D721Med (cell line): ENCODE measurements at places on chromosomes 2 and 18.

- DNase-seq: no peak
Measured at GRCh38 chr2:216838151-216838550, 21.7 kb downstream of the TNP1 start.

DNA sequence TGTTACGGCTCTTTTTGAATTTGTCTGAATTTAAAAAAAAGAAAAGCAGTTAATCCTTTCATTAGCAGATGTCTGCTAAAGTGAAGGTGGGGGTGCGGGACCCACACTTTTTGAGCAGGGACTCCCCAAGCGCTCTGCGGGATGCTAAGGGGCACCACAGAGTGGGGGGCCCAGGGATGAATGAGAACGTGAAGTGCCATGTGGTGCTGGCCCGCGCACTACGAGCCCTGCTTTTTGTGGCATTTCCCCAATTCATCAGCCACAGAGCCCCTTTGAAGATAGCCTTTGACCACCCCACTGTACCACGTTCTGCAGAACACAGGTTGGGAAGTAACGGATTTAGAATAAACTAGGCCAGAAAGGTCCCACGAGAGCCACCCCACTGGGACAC, 28.6 kb downstream of the HS1BP3 start:
- no peak for DNase-seq

- no peak for DNase-seq
Measured at GRCh38 chr2:24261441-24261840, 86.6 kb downstream of the FAM228A start.

- no peak for DNase-seq
Measured at GRCh38 chr2:237931205-237931721, 35.6 kb upstream of the UBE2F start.

GRCh38 chr2:187842978-187843847, 289.0 kb upstream of the TFPI start:
- no peak for DNase-seq

DNA sequence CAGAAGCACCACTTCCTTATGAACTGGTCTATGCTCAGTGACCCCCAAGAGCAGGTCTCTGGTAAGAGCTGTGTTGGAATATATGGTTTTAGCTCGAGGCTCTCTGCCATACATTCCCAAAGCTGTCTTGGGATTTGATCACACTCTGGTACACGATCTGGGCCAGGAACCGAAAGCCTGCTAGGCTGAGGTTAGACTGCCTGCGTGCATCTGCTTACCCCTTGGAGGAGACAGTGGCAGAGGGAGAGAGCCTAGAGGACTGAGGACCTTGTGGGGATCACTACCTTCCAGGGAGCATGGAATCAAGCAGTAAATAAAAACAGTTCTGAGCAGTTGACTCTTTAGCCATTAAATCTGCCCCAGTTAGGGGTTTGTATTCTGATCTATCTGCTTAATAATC, 63.7 kb downstream of the ZNF532 start:
- no peak for DNase-seq

DNA sequence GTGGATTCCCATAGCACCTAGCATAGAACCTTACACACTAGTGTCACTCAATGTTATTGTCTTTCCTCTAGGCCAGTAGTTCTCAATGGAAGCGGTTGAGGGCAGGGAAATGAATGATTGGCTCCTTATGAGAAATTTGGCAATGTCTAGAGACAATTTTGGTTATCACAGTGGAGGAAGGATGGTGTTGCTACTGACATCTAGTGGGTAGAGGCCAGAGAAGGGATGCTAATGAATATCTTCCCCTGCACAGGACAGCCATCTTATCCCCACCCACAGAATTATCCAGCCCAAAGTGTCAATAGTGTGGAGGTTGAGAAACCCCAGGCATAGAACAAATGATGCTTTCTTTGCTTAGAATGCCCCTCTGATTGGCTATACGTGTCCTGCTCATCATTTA, 15.8 kb downstream of the C18orf63 start:
- no peak for DNase-seq

DNA sequence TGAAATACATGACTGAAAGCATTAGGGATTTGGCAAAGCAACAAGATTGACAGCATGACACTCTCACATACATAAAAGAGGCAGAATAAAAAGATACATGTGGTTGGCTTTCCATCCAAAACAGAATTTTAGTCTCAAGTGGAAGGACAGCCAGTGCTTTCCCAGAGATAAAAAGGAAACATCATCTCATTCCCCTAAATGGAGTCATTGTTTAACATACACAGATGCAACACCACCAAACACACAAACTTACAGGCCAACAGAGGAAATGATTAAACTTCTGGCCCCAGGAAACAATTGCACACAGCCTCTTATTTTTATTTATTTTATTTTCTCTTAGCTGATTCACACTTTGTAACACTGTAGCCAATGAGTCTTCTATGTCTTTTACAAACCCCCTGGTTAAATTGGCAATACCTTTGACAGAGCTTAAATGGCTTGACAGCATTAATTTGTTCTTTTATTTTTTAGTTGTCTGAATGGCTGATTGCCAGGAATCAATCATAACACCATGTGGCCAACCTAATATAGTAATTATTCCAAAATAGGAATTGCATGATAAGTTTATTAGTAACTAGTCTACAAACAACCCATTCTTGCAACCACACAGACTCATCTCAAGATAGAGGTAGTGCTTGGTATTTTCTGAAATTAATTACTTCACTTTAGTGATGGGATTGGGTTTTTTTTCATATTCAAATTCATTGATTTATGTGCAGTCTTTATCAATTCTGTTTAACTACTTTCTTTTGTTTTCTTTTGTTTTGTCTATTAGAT, 190.5 kb downstream of the RND3 start:
- no peak for DNase-seq

GRCh38 chr2:32849456-32850194, 97.1 kb upstream of the LTBP1 start:
- DNase-seq: no peak

DNA sequence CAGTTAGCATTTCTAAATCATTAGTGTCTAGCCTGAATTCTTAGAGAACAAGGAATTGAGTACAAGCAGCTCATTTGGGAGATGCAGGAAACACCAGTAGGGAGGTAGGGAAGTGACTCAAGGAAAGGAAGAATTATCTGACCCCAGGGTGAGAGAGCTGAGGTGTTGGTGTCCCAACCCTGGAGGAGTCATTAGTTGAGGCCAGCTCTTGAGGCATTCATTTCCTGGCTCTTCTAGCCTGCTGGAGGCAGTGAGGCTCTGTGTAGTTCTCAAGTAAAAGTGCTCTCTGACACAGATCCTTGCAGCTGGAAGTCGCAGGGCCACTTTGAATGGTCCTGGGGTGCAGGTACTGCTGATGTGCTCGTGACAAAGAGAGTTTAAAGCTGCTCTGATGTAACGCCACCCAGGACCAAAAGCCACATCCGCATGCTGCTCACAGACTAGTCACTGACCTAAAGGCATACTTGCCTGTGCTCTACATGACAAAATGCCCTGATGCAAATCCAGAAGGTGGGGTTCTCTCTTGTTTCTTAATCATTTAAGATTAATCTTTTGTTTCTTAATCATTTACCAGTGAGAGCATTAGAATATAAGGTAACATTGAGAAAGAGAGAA, 299.5 kb upstream of the LYPD1 start:
- no peak for DNase-seq

DNA sequence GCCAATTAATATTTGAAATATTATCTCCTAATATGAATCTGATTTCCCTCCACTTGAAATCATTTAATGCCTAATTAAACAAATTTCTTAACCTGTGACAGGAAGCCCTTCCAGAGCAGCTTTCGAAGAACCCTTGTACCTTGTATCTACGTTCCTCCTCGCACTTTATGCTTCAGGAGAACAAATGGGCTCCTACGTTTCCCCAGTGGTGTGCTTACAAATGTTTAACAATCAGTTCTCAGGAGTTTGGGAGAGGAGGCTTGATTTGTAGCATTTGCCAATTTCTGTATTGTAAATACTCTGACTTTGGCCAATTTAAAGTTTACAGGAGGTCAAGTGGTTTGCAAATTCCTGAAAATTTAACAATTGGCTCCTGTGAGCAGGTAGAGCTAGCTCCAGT, 327.8 kb downstream of the THSD7B start:
- DNase-seq: no peak

DNA sequence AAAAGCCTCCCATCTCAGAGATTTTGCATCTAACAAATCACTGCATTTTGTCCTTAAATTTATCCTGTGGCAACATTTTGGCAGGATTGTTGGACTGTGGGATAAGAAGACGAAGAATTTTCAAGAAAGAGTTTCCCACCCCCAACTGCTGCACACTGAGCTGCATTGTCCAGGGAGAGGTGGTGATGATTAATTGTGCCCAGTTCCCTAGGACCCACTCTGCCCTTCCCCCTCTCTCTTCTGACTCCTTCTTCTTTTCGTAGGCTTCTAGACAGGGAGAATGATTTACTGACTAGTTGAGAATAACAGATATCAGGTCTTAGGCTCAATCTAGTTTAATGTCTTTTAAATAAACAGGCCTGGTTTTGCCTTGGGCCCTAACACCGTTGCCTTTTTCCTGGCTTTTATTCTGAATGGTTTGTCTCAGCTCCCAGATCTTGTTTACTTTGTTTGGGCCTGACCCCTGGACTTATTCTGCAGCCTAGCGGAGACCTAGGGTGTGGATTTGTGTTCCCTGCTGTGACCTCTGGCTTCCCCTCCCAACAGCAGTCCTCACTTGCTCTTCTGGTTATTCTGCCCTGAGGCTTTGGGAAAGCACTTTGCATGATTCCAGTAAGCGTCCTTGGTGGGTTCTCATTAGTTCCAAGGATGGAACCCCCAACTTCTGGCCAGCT, 233.3 kb downstream of the INSIG2 start:
- DNase-seq: no peak

DNA sequence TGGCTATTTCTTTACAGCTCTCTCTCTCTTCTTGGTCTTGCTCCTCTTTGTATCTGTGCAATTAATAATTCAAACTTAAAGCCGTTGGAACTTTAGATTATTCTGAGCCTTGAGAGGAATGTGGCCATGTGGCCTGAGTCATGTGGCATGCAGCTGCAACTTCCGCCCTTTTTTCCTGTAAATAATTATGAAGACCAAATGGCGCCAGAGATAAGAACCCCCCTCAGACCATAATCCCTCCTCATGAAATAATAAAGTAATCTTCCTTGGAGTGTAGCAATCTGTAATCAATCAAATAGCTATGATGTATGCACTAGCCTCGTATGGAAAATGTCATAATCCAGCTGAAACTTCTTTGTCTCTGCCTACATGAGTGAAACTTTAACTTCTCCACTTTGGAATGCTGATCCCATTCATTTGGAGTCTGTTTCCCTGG, 13.5 kb upstream of the TWSG1 start:
- DNase-seq: no peak

- no peak for DNase-seq
Measured at GRCh38 chr2:67234440-67234839, 162.7 kb upstream of the ETAA1 start.

DNA sequence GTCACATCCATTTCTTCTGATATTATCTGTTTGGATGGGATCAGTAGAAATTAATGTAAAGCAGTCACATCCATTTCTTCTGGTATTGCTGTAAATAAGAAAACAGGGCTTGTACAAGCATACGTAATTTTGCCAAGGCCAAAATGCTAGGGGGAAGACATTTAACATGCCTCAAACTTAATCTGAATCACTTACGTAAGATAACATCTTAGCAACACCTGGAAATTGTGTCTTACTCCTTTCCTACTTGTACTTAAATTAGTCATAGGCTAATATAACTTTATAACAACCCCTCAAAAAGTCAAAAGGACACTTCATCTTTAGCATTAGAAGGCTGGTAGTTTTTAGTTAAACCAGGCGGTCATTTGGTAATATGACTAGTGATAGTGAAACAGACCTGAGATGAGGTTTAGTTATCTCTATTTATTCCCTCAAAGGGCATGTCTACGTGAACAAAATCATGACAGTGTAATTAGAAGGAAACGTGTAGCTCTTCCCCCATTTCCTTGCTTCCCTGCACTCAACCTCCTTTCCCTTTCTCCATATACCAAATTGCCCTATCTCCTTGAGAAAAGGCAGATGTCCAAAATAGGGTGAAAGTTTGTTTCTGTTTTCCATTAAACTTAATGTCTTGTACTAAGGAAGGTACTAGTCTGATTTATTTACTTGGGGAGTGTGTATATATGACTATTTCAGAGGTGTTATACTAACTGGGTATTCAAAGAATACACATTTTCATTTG, 99.3 kb upstream of the FZD5 start:
- no peak for DNase-seq

DNA sequence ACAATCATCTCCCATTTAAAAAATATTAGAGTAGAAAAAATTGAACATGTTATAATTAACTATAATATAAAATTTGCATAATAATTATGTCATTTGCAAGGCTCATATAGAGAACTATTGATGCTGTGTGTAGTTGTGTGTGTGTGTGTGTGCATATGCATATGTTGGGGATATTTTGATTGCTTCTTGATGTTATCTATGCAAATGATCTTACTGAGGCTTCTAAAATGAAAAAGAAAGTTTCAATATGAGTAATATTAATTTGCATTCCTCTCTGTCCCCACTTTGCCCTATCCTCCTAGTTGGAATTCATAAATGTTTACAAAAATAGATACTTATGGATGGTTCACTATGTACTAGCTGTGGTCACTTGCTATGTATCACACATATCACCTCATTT, 523.3 kb downstream of the TRIB2 start:
- DNase-seq: no peak

DNA sequence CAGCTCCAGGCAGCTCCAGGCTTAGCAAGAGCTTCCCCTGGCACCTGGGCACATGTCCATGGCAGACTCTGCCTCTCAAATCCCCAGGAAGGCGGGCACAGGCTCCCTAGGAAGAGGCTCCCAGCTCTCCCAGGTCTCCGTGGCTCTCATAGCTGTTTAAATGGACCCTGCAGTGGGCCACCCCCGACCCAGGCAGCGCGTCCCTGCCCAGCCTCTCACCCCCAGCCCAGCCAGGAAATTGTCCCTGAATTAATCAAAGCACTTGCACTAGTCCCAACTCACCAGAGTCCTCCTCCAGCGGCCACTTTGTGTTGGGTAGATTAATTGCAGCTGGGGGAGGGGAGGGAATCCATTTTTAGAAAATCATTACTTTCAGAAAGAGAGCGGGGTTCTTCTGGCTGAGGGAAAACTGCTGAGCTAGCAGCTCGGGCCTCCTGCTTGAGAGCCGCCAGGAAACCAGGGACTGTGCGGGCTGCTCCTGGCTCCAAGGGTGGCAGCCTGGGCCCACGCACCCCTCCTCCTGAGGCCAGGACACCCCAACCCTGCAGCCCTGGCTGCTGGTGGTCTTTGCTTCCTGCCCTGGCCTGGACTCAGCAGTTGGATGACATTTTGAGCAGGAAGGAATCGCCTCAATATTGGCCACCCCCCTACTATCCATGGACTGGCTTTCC, 36.0 kb downstream of the SMAD7 start:
- no peak for DNase-seq

GRCh38 chr2:70939839-70940580, 4.3 kb downstream of the ATP6V1B1 start:
- DNase-seq: no peak
